ENCODE measurements at places on chromosomes 5 and 9.

- DNase-seq = no peak
These were observed 215.7 kb downstream of the SEMA6A start for GRCh38 chr5:116358911-116359418.

DNA sequence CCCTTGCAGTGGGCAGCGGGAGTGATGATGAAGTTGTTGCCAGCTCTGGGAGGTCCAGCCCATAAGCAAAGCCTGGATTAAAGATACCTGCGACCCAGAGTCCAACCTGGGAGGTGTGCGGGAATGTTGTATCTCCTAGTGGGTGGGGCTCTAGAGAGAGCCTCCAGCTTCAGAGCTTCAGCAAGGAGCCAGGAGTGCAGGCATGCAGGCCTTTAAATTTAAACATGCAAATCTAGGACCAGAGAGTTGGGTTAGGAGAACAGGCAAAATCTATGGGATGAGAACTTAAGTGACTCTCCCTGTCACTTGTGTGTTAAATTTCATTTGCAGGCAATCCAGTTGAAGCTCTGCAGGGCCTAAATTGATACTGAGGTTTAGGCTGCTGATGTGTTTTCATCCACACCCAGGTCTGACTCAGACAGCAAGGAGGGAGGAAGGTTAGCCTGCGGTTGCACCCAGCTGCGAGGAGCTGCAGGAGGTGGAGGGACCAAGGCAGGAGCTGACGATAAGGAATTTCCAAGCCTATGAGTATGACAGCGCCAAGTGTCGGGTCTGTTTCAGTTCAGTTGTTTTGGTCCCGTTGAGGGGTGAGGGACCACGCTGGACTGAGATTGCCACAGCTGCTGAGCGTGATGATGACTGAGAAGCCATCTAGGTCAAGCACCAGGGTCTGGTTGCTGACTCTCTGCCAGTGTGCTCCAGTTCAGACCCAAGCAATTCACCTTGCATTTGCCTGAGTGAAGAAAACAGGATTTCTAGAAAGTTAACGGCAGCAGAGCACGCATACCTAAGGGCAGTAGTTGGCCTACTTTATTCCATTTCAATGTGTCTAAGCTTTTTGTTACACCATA, 243.0 kb downstream of the ICE1 start:
- no peak for DNase-seq

DNA sequence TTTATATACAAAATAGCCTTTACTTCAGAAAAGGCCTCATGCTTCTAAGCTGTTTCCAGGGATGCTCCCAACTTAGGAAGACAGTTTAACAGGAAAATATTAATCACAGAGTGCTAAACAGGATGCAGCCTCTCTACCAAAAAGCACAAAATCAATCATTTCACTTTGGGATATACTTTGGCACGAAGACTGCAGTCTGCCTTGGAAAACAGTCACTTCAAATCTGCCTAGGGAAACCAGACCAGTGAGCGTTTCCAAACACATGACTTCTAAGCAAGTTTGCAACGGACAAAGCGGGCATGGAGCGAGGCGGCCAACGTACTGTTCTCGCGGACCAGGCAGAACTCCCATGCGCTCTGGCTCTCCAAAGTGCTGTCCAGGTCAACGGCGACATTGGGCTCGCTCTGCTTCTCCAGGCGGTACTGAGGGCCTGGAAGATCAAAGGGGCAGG, 201.0 kb downstream of the MAPKAP1 start:
- no peak for DNase-seq

- no peak for DNase-seq
These were observed 448.9 kb upstream of the ZNF462 start for GRCh38 chr9:106414042-106414441.

DNA sequence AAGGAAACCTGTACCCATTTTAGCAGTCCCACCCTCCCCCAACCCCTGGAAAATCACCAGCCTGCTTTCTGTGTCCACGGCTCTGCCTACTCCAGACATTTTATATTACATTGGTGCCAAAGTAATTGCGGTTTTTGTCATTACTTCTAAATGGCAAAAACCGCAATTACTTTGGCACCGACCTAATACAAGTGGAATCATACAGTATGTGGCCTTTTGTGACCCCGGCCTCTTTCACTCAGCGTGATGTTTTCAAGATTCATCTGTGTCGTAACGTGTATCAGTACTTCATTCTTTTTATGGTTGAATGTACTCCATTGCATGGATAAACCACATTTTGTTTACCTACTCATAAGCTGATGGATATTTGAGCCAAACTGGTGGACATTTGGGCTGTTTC, 9.7 kb upstream of the ORM1 start:
- DNase-seq = no peak

GRCh38 chr5:34002629-34003328, 5.1 kb downstream of the AMACR start:
- DNase-seq = no peak

Data from stimulated activated CD8-positive, alpha-beta memory T cell treated with anti-CD3 and anti-CD28 coated beads, Interleukin-4, amount 100 ng/mL, for 1 hour (primary cell).